ENCODE measurements at places on chromosomes 4 and X.

GRCh38 chrX:113868177-113868576 lies 715.7 kb upstream of the HTR2C start:
- H3K36me3 ChIP-seq = no peaks in the 10 kb centered on the region
- H3K27me3 ChIP-seq = no peaks in the 10 kb centered on the region
- DNase-seq = no peak
- H3K4me1 ChIP-seq = no peaks in the 10 kb centered on the region
- H3K27ac ChIP-seq = no peak overlapping the region
- no peak overlapping the region for H3K4me3 ChIP-seq

DNA sequence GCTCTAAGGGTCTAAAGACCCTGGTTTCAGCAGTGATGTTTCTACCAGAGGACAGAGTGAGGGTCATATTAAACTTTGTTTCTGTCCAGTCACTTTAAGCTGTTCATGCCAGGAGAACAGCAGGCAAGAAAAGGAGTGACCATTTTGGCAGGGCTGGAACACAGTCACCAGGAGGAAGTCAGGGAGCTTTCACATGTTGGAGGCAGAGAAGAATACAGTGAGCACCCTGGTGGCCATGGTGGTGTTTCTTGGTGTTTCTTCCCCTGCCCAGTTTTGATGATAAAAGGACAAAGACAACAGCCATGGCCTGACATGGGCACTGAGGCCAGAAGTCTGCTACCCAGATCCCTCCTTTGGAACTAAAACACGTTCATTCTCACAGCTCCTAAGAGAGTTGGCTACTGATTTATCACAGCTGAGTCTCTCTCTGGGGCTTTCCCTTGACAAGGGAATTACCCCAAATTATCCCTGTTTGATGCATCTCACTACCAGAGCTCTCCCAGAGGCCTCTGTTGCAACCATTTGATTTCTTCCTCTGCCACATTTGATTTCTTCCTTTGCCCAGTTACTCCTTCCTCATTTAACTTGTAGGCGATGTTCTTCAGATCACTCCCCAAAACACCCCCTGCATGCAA lies 106.4 kb upstream of the NWD2 start:
- H3K27ac ChIP-seq = no peak overlapping the region
- DNase-seq = no peak
- no peaks in the 10 kb centered on the region for H3K27me3 ChIP-seq

DNA sequence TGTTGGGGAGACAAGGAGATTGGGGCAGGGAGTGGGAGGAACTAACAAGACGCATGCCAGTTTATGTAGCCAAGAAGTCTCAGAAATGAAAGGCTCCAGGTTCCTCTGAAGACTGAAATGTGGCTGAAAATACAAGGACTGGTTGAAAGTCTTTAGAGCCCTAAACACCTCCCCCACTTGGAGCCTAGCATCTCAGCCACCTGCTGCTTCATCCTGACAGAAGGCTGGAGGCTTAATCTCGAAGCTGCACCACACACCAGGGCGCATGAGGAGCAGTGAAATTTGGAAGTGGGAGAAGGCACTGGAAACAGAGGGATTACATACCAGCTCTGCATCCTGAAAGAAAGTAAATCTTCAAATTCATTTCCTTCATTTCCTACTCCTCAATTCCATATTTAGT lies 160.7 kb upstream of the FTHL17 start:
- no peak overlapping the region for H3K4me3 ChIP-seq
- H3K4me1 ChIP-seq = no peaks in the 10 kb centered on the region
- no peaks in the 10 kb centered on the region for H3K36me3 ChIP-seq
- no peaks in the 10 kb centered on the region for H3K27me3 ChIP-seq
- DNase-seq = no peak
- no peak overlapping the region for H3K27ac ChIP-seq

- no peak overlapping the region for H3K27ac ChIP-seq
- H3K27me3 ChIP-seq = no peaks in the 10 kb centered on the region
- no peaks in the 10 kb centered on the region for H3K4me1 ChIP-seq
- H3K36me3 ChIP-seq = no peaks in the 10 kb centered on the region
- DNase-seq = no peak
Observed at GRCh38 chrX:28582511-28582910, 4.7 kb upstream of the IL1RAPL1 start.

- no peaks in the 10 kb centered on the region for H3K4me1 ChIP-seq
- H3K27ac ChIP-seq = no peak overlapping the region
- DNase-seq = no peak
- no peaks in the 10 kb centered on the region for H3K27me3 ChIP-seq
- H3K36me3 ChIP-seq = no peaks in the 10 kb centered on the region
Observed at GRCh38 chrX:867966-868647, 237.5 kb downstream of the SHOX start.

All from Peyer's patch (tissue), 4 donors.